DMS79 treated with DMSO at 0.1 percent for 48 hours (cell line): ENCODE measurements at places on chromosomes 7 and 10.

DNA sequence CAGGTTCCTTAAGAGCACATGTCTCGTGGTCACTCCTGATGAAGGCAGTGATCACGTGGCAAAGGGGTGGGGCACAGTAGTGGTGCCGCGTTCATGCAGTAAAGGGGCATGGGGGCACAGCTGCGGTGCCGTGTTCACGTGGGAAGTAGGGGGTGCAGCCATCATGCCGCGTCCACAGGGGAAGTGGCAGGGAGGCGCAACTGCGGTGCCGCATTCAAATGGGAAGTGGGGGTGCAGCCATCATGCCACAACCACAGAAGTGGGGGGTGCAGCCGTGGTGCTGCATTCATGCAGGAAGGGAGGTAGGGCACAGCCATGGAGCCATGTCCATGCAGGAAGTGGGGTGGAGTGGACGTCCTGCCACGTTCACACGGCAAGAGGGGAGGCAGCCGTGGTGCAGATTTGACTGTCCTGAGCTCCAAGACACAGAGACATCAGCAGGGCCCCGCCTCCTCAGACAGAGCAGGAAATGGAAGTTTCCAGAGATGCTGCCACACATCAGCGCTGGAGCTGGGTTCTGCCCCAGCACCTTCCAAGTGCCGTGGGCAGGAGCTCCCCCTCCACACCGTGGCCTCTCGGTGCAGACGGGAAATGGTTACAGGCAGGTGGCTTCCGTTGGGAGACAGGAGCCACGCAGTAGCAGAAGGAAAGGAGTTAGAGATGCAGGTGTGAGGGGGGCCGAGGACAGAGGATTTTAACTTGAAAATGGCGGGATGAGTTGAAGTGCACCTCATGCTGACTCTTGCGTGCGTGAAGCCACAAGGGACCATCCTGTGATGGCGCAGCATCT, 95.0 kb upstream of the DDC start:
- no peak for DNase-seq

DNA sequence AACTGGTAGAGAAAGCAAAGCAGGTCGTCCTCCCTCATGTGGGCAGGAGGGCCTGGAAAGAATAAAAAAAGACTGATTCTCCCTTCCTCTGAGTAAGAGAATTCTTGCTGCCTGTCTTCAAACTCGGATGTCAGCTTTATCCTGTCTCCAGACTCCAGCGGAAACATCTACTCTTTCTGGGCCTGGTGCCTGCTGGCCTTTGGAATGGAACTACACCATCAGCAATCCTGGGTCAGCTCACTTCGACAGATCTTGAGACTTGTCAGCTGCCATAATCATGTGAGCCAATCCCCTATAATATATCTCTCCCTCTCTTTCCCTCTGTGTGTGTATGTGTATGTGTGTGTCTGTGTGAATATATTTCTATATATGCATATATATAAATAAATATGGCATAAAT, 411.0 kb upstream of the DPP6 start:
- DNase-seq, result no peak

DNA sequence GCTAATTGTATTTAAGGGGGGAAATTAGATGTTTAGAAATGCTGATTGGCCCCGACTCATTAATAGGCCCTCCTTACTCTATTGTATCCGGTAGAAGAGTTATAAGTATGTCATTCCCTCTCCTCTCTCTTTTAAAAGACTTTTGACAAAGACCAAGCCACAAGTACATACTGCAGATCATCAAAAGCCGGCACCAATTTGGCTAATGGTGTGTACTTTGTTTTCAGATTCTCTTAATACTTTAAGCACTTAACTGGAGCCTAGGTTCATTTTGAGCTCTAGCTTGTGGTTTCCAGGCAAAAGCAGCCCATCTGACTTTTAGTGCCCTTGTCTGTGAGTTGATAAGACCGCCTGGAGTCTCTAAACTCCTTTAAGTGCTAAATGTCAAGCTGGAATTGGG, 210.0 kb upstream of the LYZL1 start:
- peak; percentile 74 for DNase-seq

- DNase-seq, result peak; percentile 64
Measured at GRCh38 chr10:114662646-114663217, 4.7 kb upstream of the ABLIM1 start.

GRCh38 chr7:105962353-105962752, 711 bp upstream of the CDHR3 start:
- no peak for DNase-seq

- no peak for DNase-seq
Measured at GRCh38 chr7:144379776-144380384, 23.6 kb downstream of the NOBOX start.

- no peak for DNase-seq
Measured at GRCh38 chr10:44576702-44577191, 191.8 kb upstream of the CXCL12 start.

- no peak for DNase-seq
Measured at GRCh38 chr10:114052255-114052654, 8.6 kb downstream of the ADRB1 start.

DNA sequence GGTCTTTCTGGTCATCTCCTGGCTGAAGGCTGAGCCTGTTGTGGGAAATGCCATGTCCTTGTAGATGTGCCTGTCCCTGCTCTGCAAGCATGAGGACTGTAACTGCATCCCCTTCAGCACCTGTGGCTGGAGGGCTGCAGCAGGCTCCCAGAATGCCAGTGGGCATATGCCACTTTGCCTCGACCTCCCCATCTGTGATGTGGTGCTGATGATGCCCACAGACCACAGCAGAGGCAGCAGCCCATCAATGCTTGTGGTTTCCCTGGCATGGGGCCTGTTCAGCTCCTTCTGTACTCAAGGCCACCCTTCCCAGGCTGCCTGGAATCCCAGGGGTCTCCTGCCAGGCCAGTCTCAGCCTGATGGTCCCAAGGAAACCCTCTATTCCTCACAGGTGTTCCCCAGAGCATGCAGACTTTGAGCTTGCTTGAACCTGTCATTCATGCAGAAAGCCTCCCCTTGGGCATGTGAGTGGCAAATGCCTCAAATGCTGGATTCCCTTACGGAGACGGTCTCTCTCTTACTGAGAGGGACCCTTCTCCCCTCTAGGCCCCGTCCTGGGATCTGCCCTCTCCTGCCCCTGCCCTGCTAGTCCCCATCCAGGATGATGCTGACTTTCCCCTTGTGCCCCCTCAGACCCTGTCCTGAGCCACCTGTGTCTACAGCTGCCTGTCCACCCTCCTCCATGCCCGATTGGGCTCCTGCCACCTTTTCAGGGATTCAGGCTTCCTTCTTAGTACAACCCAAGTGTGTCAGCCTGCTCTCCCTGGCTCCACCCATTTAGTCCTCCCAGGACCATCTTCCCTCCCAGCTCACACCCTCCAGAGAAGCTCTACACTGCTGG, 50.9 kb upstream of the ANTXRL start:
- no peak for DNase-seq

DNA sequence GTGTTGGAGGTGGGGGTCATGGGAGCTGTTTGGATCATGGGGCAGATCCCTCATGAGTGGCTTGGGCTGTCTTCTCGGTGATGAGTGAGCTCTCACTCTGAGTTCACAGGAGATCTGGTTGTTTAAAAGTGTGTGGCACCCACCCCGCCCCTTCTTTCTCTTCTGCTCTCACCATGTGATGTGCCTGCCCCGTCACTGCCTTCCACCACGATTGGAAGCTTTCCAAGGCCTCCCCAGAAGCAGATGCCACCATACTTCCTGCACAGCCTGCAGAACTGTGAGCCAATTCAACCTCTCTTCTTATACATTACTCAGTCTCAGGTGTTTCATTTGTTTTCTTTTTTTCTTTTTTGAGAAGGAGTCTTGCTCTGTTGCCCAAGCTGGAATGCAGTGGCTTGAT, 170.0 kb downstream of the PTPN20 start:
- no peak for DNase-seq

- no peak for DNase-seq
Measured at GRCh38 chr7:110604885-110605284, 486.0 kb upstream of the LRRN3 start.

- DNase-seq, result no peak
Measured at GRCh38 chr10:128046953-128047290, 79.3 kb downstream of the MKI67 start.

DNA sequence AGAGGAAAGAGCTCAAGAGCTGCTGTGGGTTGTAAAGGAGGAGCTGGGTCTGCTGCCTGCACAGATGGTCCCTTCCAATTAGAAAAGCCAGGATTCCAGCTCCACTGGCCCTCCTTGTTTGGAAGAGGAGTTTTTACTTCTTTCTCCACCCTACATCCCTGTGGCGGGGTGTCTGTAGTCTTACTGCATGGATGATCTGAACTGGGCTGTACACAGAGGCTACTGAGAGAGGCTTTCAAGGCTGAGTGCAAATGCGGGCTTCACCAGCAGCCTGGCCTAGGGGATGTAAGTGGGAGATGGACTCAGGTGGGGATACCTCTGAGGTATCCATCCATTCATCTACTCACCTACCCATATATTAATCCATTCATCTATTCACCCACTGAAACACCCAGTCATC, 7.1 kb upstream of the CXCL12 start:
- DNase-seq, result no peak

DNA sequence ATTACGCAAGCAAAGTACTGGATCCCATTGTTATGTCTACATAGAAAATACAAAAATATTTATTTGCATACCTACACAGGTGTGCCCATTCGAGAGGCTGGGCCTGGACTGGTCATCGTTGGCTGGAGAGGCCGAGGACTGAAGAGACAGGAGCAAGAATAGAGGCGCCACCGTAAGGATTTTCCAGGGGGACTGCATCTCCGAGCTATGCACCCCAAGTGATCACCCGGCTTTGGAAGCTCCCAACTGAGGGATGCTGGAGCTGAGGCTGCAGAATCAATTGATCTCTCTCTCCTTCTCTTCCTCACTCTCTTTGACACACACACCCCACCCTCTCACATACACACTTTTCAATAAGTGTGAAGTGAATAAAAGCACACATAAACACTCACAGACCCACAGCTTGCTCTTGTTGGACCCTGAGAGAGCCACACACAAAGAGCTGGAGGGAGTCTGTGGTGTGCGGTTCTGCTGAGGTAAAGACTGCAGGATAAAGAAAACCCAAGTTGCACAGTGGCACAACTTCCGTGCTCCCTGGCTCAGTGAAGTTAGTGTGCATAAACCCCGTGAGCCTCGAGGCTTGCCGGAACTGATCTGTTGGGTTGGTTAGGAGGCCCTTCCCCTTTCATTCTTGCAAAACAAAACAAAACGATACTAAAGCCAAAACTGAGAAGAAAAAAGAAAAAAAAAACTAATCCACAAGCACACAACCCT, at the start of gene AOAH:
Gene AOAH (minus strand): TSS at position 544 of the 714 bp plus-strand sequence. CDS start 346 bp downstream, at position 198.
- DNase-seq, result no peak

DNA sequence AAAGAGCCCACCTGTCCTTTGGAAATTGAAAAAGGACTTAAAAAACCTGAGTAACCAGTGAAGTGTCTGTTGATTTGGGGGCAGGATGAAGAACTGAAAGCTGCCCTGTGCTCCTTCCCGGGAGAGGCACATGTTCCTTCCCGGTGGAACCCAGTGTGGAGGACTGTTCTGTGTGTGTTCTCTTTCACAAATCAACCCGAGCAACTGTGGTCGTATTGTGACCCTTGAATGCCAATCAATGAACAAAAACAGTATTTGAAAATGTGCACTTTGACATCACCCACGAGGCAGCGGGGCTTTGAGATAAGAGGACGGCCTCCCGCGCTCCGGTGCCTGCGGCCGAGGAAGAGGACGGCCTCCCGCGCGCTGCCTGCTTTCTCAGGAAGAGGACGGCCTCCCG, 139.0 kb downstream of the VIPR2 start:
- DNase-seq, result no peak

GRCh38 chr7:131898418-131898817, 342.0 kb upstream of the PODXL start:
- no peak for DNase-seq

DNA sequence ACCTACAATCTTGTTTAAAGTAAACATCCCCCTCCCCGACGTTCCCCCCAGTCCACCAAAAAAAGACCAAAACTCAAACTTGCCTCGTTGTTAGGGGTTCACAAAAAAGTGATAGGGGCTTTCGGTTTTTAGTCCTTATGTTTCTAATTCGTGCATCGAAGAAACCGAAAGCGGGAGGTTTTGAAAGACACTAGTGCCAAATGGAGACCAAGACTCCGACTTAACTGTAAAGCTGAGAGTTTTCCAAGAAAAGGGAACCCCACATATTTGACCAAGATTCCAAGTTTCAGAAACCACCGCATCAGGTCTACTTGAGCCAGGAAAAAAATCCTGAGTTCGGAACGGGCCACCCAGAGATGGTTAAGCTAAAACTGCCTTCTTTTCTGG, 534 bp downstream of the PSMA2 start:
- no peak for DNase-seq

DNA sequence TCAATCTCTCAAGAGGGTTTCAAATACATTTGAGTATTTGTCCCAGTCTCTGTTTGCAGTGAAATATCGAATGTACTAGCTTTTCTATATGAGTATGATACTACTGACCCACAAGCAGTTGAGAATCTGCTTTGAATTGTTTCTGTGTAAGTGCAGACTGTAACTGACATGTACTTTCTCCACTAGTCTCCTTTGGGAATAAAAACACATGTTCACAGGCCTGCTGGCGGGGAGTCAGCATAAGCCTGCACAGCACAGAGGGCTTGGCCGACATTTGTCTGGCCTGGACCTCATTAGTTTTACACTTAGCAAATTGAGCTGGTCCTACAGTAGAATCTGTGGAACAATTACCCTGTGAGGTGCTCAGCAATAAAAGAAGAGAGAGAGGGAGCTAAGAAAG, 72.6 kb downstream of the ITGB8 start:
- no peak for DNase-seq

DNA sequence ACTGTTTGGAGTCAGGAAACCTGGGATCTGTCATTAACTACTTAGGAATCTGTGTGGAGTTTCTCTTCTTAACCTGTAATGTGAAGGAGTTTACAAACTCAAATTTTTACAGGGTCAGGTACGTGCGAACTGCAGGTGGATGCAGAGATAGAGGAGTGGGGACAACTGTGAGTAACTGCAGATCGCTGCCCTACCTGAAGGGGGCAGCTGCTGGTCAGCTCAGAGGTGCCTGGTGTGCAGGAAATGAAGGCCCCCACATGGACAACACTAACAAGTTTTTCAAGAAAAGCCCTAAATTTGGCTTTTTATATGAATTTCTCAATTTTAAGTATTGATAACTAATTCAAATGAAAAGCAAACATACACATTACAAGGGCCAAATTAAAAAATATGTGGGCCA, 380.0 kb downstream of the REEP3 start:
- DNase-seq, result no peak

- DNase-seq, result no peak
Measured at GRCh38 chr7:76346097-76346496, 12.7 kb downstream of the YWHAG start.
